Liver (tissue), 10 donors: ENCODE measurements at places on chromosomes 7 and 10.

GRCh38 chr7:155298288-155298833, 683 bp downstream of the INSIG1 start:
- no peak for DNase-seq

GRCh38 chr10:26432938-26433337, 5.2 kb upstream of the APBB1IP start:
- DNase-seq, result no peak

DNA sequence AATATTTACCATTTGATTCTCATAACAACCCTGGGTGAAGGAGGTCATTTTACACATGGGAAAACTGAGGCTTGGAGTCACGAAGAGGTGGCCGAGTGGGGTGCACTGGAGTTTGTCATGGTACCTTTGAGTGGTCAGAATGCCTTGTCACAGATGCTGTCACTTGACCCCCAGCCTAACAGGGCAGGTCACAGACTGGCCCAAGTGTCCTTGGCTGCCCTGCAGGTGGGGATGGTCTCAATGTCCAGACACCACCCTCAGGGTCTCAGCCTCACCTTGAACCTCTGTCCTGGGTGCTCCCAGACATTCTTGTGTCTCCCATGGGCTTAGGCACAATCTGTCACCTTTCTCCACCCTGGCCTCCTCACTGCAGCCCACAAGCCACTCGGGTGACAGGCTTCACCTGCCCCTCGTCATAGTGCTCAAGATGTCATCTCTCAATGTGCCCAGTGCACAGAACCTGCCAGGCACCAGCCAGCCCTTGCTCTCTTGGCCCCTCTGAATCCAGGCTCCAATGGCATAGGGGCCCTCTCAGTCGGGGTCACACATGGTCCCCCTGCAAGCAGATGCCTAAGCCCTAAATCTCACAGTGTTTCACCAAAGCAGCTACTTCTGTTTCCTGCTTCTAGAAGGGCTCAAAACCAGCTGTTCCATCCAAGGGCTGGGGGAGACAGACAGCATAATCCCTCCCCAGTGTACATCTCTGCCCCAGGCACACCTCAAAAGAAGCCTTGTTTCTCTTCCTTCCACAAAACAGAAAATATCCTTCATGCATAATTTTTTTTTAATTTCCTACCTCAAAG, 76.8 kb upstream of the NANOS1 start:
- DNase-seq, result no peak

GRCh38 chr10:132172091-132173066, 14.4 kb upstream of the DPYSL4 start:
- no peak for DNase-seq

GRCh38 chr7:47039089-47039648, 542.7 kb downstream of the TNS3 start:
- DNase-seq, result no peak

GRCh38 chr10:61475449-61475873, 22.3 kb upstream of the TMEM26 start:
- no peak for DNase-seq

- DNase-seq, result no peak
Observed at GRCh38 chr10:87966459-87966858, 103.0 kb downstream of the PTEN start.

DNA sequence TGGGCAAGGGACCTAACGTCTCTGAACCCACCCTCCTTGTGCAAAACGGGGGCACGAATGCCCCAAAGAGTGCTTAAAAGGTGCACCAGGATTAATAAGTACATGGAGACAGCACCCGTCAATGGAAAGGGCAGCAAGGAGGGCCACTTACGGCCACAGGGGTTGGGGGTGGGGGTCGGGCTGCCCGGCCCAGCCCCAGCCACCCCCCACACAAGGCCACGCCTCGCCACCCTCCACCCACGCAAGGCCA, 213.4 kb downstream of the MAD1L1 start:
- DNase-seq, result no peak

DNA sequence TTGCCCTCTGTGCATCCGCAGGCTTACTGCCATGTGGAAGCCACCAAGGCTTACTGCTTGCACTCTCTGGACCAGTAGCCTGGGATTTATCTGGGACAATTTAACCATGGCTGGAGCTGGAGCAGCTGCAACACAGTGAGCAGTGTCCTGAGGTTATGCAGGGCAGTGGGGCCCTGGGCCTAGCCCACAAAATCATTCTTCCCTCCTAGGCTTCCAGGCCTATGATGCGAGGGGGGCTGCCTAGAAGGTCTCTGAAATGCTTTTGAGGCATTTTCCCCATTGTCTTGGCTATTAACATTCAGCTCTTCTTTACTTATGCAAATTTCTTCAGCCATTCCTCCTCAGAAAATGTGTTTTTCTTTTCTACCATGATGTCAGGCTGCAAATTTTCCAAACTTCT, 313.6 kb upstream of the CDC14C start:
- no peak for DNase-seq

DNA sequence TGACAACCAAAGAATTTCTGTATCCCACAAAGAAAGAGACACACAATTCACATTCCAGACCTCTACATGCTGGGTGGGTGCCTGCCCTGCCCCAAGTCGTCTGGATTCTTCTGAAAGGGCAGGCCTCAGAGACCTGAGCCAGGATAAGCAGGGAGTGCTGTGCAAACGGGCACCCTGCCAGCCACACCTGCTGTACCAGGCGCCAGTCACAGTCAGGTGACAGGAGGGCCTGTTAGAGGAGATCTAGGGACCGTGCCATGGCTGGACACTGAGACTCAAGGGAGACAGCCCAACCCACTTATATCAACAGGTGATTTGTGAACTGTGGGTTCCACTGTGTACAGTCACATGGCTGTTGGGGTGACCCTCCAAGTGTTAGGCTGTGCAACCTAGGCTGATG, 103.1 kb upstream of the AFAP1L2 start:
- DNase-seq, result no peak

DNA sequence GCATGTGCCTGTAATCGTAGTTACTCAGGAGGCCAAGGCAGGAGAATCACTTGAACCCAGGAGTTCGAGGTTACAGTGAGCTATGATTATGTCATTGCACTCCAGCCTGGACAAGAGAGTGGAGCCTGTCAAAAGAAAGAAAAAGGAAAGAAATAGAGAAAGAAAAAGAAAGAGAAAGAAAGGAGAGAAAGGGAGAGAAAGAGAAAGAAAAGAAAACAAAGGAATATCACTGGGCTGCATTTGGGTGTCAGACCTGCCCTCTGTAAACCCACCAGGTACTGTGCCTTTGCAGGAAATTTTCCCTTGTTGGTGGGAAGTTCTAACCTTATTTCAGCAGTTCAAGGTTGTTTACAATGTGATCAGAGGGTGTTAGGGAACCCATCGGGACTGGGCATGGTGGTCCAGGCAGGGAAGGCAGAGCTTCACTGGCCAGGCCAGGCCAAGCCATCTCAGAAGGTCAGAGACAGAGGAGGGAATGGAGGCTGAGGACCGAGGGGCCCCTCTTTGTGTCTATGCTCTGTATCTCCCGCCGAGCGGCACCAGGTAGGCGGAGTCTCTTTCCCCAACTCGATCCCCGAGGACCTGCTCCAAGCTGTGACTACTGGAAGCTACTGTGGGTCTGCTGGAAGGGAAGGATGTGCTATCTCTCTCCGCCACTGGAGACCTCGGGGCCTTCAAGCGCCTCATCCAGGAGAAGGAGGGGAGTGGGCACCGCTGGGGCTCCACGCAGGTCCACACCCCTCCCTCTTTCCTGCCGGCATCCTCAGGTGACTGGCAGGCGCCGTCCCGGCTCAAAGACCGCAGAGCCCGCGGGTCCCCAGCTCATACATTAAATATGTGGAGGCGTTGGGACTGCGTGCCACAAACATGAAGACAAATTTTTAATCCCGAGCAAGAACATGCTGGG, 15.2 kb upstream of the KAZALD1 start:
- no peak for DNase-seq

DNA sequence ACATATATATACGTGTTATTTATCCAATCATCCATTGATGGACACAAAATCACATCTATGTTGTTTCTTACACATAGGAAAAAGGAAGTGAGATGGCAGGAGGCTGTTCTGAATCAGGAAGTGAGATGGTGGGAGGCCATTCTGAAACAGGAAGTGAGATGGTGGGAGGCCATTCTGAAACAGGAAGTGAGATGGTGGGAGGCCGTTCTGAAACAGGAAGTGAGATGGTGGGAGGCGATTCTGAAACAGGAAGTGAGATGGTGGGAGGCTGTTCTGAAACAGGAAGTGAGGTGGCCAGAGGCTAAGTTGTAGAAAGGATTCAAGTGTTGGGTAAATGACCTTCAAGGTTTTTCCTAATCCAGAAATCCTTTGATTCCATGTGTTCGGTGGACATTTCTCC, 921.5 kb downstream of the TYW1 start:
- DNase-seq, result no peak

DNA sequence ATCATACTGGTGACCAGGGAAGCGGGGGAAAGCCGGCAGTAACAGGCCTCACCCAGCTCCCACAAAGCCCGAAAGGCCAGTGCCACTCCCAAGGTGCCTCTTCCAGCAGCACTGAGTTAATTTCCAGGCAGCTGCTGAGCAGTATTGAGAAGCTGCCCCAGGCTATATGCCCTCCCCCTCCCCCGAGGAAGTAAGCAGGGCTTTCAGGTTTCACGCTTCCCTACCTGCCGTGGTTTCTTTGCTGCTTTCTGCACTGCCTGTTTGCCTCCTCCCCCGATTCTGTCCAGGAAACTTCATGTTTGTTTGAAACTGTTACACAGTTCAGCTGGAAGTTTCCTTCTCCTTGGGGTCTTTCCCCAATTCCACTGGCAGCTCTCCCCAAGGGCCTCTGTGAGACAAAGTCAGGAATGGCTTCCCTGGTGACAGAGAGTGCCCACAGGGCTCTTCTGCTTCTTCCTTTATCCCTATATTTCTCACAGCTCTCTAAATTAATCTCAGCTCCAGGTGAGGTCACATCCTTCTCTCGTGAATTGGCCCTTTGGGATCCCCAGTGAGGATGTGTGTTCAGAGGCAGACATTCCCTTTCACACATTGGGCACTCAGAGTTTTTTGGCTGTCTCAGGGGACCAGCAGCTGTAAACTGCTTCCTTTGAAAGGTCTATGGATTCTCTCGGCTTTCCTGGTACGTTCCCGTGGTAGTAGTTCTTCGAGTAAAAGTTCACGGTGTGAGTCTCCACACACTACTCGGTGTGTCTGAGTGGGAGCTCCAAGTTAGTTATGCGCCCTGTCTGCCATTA, 19.4 kb downstream of the C1GALT1 start:
- DNase-seq, result no peak

DNA sequence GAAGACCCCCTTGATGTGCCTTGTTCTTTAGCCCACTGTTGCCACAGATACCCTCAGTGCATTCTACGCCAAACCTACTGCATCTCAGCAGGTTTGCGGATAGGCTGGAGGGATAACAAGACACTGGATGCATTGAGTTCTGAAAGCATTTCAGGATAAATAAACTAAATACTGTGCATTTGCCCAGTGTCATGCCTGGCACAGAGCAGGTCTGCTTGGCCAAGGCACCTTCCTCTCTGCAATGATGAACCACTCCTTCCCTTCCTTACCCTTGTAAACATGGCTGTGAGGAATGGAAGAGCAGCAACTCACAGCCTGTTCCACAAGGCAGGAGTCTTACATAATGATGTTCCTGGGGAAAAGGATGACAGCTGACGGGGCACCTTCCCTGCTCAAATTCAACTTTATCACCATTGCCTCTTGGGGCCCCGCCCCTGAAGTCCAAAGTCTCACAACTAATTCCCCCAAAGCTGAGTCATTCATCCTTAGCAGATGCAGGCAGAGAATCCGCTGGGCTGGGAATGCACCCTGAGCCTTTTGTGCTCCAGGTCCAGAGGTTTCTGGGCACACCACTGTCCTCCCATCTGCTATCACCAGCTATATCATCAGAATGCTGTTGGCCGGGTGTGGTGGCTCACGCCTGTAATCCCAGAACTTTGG, 11.6 kb downstream of the DDX56 start:
- no peak for DNase-seq

DNA sequence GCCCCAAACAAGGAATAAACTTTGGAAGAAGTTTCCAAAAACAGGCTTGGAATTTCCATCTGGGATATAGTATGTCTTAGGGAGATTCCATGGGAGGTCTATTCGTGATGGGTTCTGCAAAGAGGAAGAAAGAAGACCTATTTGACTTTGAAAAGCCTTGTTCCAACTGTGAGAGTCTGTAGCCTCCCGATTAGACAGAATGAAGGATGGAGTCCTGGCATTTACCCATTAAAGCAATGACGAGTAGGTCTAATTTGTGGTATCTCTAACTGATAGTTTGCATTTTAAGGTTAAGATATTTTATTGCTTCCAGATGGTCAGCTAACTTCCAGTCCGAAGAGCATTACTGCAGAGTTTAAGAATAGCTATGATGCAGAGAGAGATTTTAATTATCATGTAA, 19.5 kb upstream of the GALNT17 start:
- no peak for DNase-seq

DNA sequence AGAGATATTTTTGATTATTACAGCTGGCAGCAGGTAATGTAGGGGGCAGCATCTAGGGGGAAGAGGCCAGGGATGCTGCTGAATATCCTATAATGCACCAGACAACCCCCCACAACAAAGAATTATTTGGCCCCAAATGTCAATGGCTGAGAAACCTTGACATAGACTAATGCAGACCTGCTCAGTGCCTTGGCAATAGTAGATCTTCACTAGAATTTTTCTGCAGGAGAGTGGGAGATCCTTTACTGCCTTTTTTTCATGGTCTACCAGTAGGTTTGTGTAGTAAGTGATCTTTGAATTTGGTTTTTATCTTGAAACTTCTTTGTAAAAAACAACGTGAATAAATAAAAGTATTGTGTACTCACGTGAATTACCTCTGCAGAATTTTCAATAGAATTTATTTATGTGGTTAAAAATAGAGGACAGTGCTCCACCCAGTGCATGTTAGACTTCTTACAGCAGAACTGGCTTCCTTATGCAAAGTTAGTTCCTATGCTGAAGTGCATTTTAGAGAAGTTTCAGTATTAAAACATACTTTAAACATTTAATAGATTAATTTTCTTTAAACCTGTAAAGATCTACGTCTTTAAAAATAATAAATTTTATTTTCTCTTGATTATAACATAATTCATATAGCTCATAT, 199.6 kb upstream of the HDAC9 start:
- no peak for DNase-seq

- DNase-seq, result no peak
Observed at GRCh38 chr10:47323087-47323486, 833 bp downstream of the GDF2 start.

- DNase-seq, result no peak
Observed at GRCh38 chr10:59090817-59091622, 85.4 kb upstream of the PHYHIPL start.

- DNase-seq, result no peak
Observed at GRCh38 chr10:68526634-68527307, 552 bp downstream of the SLC25A16 start.

DNA sequence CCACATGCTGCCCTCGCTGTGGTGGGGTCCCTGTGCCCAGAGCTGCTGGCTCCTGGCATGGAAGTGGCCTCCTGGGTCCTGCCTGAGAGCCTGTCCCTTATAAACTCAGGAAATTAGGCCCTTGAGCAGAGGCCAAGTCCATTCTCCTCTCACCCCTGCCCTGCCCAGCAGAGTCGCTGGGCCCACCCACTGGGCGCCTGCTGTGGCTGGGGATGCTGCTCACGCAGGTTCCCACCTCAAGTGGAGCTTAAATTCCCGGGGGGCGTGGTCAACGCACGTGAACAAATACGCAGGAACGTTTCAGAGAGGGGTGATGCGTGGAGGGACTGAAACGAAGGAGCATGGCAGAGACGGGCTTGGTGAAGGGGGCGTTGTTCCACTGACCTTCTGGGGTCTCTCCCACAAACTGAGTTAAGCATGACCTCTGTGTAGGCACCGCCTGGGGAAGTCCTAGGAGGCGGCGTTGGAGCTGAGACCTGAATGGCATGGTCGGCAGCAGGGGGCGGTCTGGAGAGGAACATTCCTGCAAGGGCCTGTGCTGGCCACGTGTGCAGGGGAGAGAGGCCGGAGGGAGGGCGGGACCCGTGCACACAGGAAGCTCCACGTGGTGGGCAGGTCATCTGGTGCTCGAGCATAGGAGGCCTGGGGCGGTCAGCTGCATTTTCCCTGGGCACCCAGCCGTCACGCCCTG, 27.9 kb downstream of the FAM20C start:
- DNase-seq, result no peak
